ENCODE measurements at places on chromosomes 4 and X.

DNA sequence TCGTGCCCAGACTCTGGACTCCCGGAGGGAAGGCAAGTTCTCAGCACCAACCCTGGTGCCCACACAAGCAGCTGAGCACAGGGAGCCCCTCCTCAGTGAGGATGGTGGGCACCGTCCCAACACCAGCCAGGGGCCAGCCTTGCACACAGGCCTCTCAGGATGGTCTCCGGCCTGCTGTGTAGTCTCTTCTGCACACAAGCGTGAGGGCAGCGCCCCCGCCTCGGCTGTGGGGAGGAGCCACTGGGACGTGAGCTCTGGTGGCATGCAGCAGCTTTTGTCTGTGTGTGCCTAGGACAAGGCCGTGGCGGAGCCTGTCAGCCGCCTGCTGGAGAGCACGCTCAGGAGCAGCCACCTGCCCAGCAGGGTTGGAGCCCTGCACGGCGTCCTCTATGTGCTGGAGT is 16.1 kb upstream of the MSANTD1 start:
- no peak for DNase-seq

GRCh38 chr4:137420901-137421396 is 111.3 kb downstream of the PCDH18 start:
- DNase-seq = no peak

- no peak for DNase-seq
These were observed 1.1 kb upstream of the SLC10A7 start for GRCh38 chr4:146522869-146523205.

DNA sequence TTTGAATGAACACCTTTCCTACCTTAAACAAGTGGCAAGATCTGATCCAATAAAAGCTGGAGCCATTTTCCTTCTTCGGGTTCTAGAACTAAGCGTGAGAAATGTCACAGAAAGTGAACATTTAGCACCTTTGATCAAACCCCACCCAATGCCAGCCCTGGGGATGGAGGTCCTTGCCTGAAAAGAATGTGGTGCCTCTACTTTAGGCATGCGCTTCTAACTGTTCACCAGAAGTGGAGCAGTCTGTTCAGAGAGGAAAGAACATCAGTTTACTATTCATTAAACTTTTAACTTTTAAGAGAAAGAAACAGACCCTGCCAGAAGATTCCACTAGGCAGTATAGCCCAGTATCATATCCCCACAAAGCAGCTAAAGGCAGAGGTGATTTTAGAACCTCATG is 75.9 kb downstream of the INTS12 start:
- no peak for DNase-seq

- no peak for DNase-seq
These were observed 3.7 kb upstream of the GUF1 start for GRCh38 chr4:44674471-44674870.
